NCI-H187 treated with DMSO at 0.1 percent for 48 hours (cell line): ENCODE measurements at places on chromosomes 6 and 20.
A peak's percentile ranks its signal among the peaks of the same experiment; 100 is the strongest.

- no peak for DNase-seq
Measured at GRCh38 chr6:158787395-158787794, 31.8 kb downstream of the EZR start.

GRCh38 chr6:95741045-95741444 is 163.7 kb downstream of the MANEA start:
- DNase-seq = no peak

DNA sequence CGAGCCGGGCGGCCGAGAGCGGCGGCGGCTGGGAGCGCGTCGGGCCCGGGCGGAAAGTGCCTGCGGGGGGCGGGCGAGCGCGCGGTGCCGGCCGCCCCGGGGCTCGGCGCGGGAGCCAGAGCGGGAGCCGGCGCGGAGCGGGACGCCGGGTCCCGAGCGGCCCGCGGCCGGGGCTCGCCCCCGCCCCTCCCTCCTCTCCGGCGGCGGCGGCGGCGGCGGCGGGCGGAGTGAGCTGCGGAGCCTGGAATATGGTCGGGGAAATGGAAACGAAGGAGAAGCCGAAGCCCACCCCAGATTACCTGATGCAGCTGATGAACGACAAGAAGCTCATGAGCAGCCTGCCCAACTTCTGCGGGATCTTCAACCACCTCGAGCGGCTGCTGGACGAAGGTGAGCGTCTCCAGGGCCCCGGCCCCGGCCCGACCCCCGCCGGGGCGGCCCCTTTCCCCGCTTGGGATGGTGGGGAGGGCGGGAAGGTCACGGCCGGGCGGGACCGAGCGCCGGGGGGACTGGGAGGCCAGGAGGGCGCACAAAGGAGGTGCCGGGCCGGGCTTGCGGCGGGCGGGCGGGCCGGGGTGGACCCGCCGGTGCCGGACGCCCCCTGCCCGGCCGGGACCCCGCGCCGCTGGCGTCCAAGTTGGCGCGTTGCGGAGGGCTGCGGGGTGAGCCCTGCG is 565 bp downstream of the QKI start:
- no peak for DNase-seq

- DNase-seq = no peak
Measured at GRCh38 chr20:53949319-53949839, 121.0 kb downstream of the BCAS1 start.

DNA sequence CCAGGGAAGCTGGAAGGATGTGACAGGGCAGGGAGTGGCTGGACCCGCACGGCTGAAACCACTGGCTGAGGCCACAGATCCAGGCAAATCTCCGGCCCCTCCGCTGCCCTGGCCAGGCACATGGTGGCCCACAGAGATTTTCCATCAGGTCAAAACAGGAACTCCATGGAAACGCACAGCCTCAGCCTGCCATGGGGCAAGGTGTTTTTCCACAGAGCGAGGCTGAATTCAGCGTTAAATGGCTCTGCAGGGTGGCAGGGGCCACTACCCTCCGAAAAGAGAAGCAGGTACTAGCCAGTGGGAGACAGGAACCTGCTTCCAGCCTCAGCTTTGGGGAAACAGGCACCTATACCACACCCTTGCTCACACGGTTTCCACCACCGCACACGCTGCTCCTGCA is 53.1 kb downstream of the PREX1 start:
- no peak for DNase-seq

GRCh38 chr6:77883851-77884250 is 231.0 kb downstream of the MEI4 start:
- DNase-seq = no peak

GRCh38 chr6:89944826-89945407 is 50.6 kb downstream of the GJA10 start:
- no peak for DNase-seq

- DNase-seq = no peak
Measured at GRCh38 chr6:130912434-130912833, 85.2 kb downstream of the SMLR1 start.

- no peak for DNase-seq
Measured at GRCh38 chr6:139686308-139686707, 311.9 kb upstream of the CITED2 start.

GRCh38 chr6:137224799-137225198 is 5.6 kb upstream of the IFNGR1 start:
- no peak for DNase-seq

- no peak for DNase-seq
Measured at GRCh38 chr6:163252061-163252591, 162.4 kb upstream of the QKI start.

GRCh38 chr6:156795825-156796224 is 18.6 kb downstream of the ARID1B start:
- no peak for DNase-seq

- no peak for DNase-seq
Measured at GRCh38 chr6:26432627-26433201, 7.6 kb upstream of the BTN3A3 start.

- DNase-seq = no peak
Measured at GRCh38 chr6:15434823-15435380, 189.0 kb downstream of the JARID2 start.

GRCh38 chr6:13980534-13980933 is 55.8 kb downstream of the RNF182 start:
- no peak for DNase-seq

- DNase-seq = peak; percentile 88
Measured at GRCh38 chr6:4021133-4021853, 57.6 kb downstream of the FAM217A start.

GRCh38 chr6:47043286-47043685 is 1.2 kb upstream of the ADGRF1 start:
- DNase-seq = no peak
